ENCODE measurements at places on chromosomes 12 and 14.

DNA sequence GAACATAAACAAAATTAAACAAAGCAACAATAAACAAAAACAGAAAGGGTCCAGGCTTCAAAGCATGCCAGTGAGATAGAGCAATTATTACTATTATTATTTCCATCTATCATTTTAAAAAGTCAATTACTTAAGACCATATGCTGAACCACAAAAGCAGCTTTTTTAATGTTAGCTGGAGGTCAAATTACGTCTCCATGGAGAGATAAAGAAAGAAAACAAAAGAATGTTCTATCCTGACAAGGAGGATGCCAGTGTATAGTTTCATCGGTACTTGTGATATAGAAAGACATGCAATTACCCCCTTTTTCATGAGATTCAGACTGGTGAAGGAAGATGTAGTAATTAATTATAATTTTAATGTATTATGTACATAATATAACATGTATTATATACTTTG is 81.6 kb upstream of the DCN start:
- DNase-seq = no peak

GRCh38 chr14:91327250-91327595 is 82.7 kb upstream of the GPR68 start:
- peak; percentile 90 for DNase-seq

- no peak for DNase-seq
These were observed 287.4 kb downstream of the ACSS3 start for GRCh38 chr12:81365284-81365683.

GRCh38 chr12:21774358-21775132 is at the start of gene KCNJ8:
TSS of gene KCNJ8 (minus strand) at chr12:21774706. CDS start at chr12:21773616, 1,090 bp downstream.
- DNase-seq = no peak

DNA sequence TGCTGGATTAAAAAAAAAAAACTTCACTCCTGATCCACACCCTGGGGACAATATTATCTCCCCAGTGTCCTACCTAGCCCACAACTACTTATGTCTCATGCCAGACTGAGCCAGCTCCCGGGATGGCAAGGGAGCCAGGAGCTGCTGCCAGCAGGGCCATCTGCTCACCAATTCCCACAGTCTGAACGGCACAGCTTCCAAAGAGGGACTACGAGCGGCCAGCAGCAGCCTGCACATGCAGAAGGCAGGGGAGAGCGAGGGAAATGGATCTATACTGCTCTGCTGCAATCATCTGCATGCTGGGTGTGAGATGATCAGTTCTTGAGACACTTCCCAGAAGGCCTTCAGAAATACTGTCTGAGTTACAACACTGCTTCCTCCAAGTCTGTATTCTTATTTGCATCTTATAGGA is 11.1 kb downstream of the SSH1 start:
- DNase-seq = no peak

GRCh38 chr14:38838049-38838978 is 264.7 kb downstream of the SEC23A start:
- no peak for DNase-seq

All from dermis blood vessel endothelial cell (primary cell).